ENCODE measurements at places on chromosomes 13 and 19.

DNA sequence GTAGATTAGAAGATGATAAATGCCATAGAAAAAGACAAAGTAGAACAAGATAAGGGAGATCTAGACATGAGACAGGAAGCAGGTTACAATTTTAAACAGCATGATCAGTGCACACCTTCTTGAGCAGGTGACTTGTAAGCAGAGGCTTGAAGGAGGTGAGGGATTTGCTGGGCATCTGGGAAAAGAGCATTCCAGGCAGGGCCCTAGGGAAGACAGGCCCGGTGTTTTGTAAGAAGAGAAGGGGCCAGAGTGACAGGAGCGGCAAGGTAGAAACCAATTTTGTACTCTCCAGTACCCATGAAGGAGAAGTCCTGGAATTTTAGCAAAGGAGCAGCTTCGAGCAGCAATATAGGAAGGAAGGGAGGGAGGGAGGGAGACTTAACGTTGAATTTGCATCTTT is 296.5 kb downstream of the MZT1 start:
- DNase-seq = no peak

- no peak for DNase-seq
Observed at GRCh38 chr13:26743971-26744370, 16.6 kb downstream of the GPR12 start.

DNA sequence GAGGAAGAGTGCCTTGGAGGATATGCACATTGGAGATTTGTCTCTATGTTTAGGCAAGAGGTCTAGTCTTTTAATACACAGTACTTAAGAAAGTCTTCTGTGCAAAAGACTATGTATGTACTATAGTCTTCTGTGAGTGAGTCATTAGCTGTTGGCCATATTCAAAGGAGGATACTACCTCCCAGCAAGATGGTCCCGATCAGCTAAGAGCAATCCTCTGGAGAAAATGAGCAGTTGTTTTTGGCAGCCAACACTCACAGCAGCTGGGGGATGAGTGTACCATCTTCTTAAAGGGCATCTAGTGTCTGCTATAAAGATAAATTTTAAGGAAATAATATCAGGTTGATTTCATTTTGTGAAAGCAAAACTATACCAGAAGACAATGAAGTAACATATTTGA is 487.8 kb downstream of the KCTD12 start:
- DNase-seq = no peak

DNA sequence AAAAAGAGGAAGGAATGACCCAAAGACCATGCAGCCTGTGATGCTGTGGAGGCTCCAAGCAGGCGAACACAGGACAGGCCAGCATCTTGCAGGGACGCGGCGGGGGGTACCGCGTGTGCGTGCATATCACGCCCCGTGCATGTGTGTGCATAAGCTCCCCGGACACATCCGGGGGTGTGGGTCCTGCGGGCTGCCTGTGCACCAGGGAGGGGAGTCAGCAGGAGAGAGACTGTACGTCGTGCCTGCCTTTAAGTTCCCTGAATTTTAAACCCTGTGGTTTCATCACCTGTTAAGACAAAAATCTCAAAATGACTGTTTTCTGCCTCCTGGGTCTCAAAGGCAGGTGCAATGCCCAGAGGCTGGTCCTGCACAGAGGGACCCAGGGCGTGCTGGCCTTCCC is 16.6 kb downstream of the ADAT3 start:
- no peak for DNase-seq

Measured in activated naive CD8-positive, alpha-beta T cell treated with anti-CD3 and anti-CD28 coated beads for 36 hours (primary cell).